GF-D8 (cell line): ENCODE measurements at places on chromosomes 2 and 18.

- no peak for DNase-seq
Measured at GRCh38 chr2:200177971-200178911, 128.3 kb upstream of the SPATS2L start.

DNA sequence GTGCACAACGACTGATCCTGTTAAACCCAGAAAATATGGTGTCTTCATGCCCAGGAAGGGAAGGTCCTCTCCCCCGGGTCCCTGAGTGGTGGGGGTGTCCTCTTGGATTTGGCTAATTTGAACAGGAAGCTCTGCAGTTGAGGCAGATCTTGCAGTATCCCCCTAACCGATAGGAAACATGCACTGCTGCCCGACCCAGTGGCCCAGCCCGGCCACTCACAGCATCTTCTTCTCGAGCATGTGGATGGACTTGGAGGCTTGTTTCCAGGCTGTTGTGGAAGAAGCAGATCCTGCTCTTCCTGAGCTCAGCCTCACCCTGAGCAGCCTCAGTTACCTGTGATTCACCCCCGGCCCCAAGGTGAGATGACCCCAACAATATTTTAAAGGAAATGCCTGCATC is 46.4 kb upstream of the ASB1 start:
- DNase-seq, result no peak

GRCh38 chr18:59927246-59927825 is 27.5 kb downstream of the PMAIP1 start:
- DNase-seq, result no peak

DNA sequence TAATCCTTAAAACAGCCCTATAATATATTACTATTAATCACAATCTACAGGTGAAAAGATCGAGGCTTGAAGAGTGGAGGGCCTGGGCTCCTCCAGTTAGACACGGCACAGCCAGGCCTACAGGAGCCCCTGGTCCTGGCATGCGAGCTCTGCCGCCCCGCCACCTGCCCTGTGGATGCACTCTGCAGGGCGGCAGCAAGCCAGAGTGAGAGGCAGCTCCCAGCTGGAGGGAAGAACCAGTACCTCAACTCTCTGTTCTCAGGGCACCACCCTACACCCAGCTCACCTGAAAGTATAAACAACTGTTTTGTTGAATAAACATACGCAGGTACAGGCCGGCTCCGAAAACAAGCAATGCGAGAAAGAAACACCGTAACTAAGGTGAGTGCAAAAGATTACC is 34.6 kb downstream of the EIPR1 start:
- no peak for DNase-seq

- no peak for DNase-seq
Measured at GRCh38 chr2:107006836-107007235, 120.9 kb upstream of the ST6GAL2 start.

- no peak for DNase-seq
Measured at GRCh38 chr2:130736487-130736886, 7.6 kb downstream of the GPR148 start.

GRCh38 chr2:11746376-11746806 is at the start of gene LPIN1:
Gene LPIN1, plus strand, starts transcription at chr2:11746632. Its CDS starts 18,910 bp downstream, at chr2:11765542.
- peak; percentile 50 for DNase-seq

GRCh38 chr2:58540681-58541080 is 299.6 kb upstream of the FANCL start:
- DNase-seq, result no peak

DNA sequence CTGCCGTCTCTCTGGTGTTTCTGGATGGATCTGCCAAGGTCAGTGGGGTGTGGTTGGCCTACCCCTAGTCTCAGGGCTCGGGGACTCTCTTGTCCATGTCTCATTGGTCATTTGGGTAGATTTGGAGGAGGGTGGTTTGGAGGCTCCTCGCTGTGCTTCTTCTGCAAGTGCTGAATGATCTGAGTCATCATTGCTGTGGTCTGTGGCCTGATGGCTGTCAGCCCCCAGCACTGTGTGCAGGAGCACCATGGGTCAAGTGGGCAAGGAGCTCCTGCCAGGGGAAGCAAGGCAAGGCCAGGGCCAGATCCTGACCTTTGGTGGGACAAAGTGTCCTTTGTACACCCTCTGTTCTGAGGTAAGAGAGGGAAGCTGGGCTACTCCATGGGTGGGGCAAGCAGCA is 221.8 kb downstream of the FHOD3 start:
- DNase-seq, result no peak

GRCh38 chr2:222916229-222917197 is 55.7 kb downstream of the ACSL3 start:
- DNase-seq, result no peak

GRCh38 chr2:171084128-171084527 is 76.6 kb downstream of the TLK1 start:
- no peak for DNase-seq

DNA sequence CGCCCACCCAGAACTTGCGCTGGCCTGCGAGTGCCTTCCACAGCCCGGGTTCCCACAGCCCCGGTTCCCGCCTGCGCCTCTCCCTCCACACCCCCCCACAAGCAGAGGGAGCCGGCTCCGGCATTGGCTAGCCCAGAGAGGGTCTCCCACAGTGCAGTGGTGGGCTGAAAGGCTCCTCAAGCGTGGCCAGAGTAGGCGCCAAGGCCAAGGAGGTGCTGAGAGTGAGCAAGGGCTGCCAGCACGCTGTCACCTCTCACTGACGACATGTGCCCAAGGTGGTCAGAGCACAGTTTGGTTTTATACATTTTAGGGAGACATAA is 15.3 kb upstream of the PXDN start:
- DNase-seq, result no peak
